ENCODE measurements at places on chromosomes 2 and 18. TPM values are rescaled to one million over a fixed set of nuclear protein-coding genes. Genes with fewer than 3 reads are reported as not detected.

The ACTG2 gene
- 2,422 TPM for total RNA-seq

DNA sequence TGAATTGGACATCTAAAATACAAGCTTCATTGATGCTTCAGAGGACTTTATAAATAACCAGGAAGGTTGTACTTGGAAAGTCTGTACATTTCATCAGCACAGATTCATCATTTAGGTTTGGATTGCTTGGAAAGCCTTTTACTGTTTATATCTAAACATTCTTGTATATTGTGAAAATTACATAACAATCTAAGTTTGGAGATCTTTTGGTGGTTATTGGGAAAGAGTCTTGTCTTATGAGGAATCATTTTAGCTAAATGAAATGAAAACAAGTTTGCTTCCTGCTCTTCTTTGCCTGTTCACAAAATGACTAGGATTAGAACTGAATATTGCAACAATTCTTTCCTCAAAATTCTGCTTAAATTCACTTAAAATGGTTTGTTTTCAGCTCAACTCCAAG is 79.3 kb downstream of the ABI2 start:
- DNase-seq = no peak

- no peak for DNase-seq
These were observed 145.4 kb upstream of the SPOPL start for GRCh38 chr2:138356178-138356577.

DNA sequence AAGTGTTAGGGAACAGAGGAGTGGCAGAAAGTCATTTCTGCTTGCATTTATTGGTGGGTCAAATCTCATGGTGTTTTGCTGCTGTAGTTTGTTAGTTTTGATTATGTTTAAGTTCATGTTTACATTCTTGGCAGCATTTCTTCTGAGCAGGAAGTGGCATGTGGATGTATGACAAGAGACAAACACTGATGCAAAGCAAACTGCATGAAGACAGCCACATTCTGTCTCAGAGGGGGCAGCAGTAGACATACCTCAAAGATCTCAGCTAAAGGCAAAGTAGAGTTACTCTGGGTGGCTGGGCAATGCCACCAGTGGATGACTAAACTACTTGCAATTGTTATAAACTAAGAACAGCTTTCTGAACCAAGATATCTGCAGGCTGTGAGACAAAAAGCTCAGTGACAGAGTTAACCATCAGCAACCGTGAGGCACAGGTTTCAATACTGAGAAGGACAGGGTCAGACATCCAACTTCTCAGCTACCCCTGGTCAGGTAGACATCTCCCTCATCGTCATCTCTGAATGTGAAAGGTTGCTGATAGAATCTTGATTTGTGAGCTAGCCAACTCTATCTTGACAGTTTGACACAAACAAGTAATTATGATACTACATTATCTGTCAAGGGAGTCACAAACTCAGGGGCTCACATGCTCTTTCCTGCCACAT is 16.4 kb downstream of the GALNT3 start:
- DNase-seq = no peak
